ENCODE measurements at places on chromosomes 13 and 19. TPM values are rescaled to one million over a fixed set of nuclear protein-coding genes. Genes with fewer than 3 reads are reported as not detected.

Gene CCDC8
- 0.08 TPM for total RNA-seq

Gene APOC1
- 3.0 TPM for total RNA-seq

Gene NUDT19
- total RNA-seq = 16.4 TPM

Gene PPP1R13L
- 4.7 TPM for total RNA-seq

Gene LENG1
- total RNA-seq = 3.2 TPM

Gene ZNF723
- total RNA-seq = 0.14 TPM

Gene COX7A1
- not detected for total RNA-seq

Gene LYPD3
- total RNA-seq = 5.3 TPM

Gene THSD8
- 30.5 TPM for total RNA-seq

Gene LILRA1
- total RNA-seq = not detected

Gene CDX2
- total RNA-seq = not detected

Gene TYROBP
- total RNA-seq = not detected

Gene C5AR1
- total RNA-seq = 1.8 TPM

Gene PCP2
- total RNA-seq = 1.4 TPM

Gene KCNJ14
- total RNA-seq = 1.4 TPM

Gene CABP5
- total RNA-seq = not detected

Gene ERCC5
- 67.5 TPM for total RNA-seq

Gene ACP7
- total RNA-seq = not detected

Gene GFY
- total RNA-seq = not detected
